ENCODE measurements at places on chromosomes 7 and 10.

GRCh38 chr7:71096351-71096750, 35.6 kb upstream of the GALNT17 start:
- no peak for DNase-seq

GRCh38 chr7:10034843-10035556, 938.7 kb upstream of the PHF14 start:
- no peak for DNase-seq

- no peak for DNase-seq
Measured at GRCh38 chr10:36703179-36703578, 422.2 kb upstream of the ANKRD30A start.

GRCh38 chr10:6667679-6668270, 87.7 kb upstream of the PRKCQ start:
- peak; percentile 48 for DNase-seq

GRCh38 chr7:24827589-24827988, 70.3 kb upstream of the GSDME start:
- DNase-seq: no peak

DNA sequence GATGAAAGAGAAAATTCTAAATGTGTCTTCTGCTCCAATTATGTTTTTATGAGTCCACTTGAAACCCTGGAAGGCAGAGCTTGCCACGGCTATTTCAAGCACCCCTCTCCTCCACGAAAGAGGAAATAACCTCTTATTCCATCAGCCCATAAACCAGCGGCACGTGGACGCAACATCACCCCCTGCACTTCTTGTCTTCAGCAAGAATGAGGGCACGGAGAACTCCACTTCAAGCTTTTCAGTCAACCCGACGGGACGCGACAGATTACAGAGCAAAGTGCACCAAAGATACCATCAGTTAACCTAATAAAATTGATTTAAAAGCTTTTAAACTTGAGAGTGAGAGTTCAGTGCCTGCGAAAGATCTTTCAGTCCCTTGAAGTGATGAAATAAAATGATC, 406.3 kb downstream of the GALNT17 start:
- no peak for DNase-seq

GRCh38 chr7:28065721-28066285, 114.8 kb downstream of the JAZF1 start:
- DNase-seq: no peak

DNA sequence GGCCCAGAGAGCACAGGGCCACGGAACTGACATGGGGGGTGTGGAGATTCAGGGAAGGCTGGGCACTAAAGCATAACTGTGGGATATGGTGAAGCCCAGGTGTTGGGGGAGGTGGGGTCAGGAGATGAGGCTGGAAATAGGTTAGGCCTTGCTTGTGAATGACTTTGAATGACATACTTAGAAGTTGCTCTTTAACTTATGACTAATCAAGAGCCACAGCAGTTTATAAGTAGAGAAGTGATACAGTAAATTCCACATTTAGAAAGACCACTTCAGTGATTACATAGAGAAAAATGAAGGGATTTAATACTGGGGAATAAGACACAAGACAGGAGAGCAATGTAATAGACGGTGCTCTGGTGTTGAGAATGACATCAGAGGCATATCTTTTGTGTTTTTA, 120.8 kb upstream of the SEC61G start:
- no peak for DNase-seq

- DNase-seq: no peak
Measured at GRCh38 chr7:44103923-44104859, at the start of gene AEBP1. TSS of gene AEBP1 (plus strand) at chr7:44104345. CDS start at chr7:44104666, 321 bp downstream.

GRCh38 chr10:59880971-59881510, 25.3 kb downstream of the CCDC6 start:
- DNase-seq: no peak

DNA sequence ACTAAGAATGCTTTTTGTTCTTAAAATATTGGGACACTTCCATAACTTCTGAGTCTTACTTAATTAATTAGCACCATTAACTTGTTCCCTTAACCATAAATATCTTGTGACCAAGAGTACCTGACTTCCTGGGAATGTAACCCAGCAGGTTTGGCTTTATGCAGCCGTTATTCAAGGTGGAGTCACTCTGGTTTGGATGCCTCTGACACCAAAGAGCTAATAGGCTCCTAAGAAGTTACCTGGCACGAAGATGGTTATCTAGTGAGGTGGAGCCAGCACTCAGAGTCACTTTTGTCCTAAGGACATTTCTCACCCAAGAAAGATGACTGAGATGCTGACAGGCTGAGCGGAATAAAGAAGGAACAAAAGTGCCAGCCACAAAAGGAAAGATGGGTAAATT, 172.3 kb downstream of the C1GALT1 start:
- no peak for DNase-seq

DNA sequence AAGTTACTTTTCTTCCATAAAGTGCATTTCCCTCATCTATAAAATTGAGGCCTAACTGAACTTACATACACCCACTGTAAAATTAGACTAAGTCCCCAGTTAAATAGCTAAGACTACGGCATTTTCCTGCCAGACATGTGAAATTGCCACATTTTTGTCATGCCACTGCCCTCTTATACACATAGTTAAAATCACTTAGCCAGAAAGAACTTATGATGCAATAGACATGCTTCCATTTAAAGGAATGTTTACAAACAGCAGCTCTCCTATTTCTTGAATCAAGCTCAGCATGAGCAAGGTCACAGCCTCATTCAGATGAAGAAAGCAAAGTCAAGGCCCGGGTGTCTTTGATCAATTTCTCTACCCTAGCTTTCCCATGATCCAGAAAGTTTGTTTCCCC, 175.7 kb downstream of the LRRN3 start:
- DNase-seq: no peak

- no peak for DNase-seq
Measured at GRCh38 chr7:156380261-156380660, 260.3 kb upstream of the RNF32 start.

DNA sequence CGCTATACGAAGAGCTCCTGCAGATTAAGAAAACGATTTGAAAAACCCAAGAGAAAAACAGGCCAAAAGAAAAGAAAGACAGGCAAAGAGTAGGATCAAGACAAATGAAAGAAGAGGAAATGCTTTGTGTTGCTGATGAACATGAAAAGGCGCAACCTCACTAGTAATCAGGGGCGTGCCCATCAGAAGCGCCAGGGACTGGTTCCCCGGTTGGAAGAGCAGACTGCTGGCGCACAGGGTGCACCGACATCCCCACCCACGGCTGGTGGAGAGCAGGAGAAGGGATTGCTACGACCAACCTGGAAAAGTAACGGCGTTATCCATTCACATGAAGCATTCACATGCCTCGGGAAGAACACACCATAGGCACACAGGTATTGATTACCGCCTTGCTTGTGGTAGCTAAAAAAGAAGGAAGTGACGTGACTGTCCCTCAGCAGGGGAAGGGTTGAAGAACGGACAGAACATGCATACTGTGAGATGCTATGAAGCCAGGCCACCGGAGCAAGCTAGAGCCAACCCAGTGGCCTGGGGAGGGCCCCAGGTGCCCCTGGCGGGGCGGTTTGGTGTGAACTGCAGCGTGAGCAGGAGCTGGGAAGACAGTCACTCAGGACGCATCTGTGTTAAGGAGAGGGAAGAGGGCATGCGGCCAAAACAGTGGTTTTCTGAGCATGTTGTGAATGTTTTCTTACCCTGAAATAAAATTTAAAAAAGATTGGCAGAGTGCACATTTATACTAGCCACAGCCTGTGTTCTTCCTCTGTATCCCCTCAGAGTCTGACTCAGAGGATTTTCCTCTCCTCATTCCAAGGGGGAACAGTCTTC, 18.3 kb downstream of the AGAP3 start:
- no peak for DNase-seq

GRCh38 chr7:90455163-90456030, 14.0 kb upstream of the PTTG1IP2 start:
- peak; percentile 60 for DNase-seq

GRCh38 chr7:46811529-46811928, 770.4 kb downstream of the TNS3 start:
- DNase-seq: no peak

GRCh38 chr10:124357561-124357885, 61.2 kb downstream of the OAT start:
- no peak for DNase-seq

DNA sequence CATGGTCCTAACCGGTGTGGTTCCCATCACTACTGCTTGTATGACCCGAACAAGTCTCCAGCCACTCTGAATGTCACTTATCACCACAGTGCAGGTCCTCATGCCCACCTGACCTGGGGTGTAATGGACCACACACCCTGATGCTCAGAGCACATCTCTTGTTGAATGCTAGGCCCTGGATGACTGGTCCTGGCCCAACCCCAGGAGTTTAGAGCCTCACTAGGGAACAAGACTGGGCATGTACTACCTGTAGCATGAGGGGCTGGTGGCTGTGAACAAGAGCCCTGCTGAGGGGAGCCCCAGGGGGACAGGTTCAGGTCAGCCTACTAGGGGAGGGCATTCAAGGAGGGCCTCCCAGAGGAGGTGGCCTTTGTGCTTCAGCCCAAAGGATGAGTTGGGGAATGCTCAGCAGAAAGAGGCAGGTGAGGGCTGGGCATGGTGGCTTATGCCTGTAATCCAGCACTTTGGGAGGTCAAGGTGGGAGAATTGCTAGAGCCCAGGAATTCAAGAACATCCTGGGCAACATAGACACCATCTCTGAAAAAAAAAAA, 31.2 kb downstream of the ZMIZ1 start:
- DNase-seq: no peak

GRCh38 chr7:42093349-42093905, 143.6 kb downstream of the GLI3 start:
- DNase-seq: no peak

GRCh38 chr10:72735288-72735936, 43.5 kb downstream of the MCU start:
- no peak for DNase-seq

- DNase-seq: no peak
Measured at GRCh38 chr10:35579726-35580422, 25.3 kb upstream of the GJD4 start.

DNA sequence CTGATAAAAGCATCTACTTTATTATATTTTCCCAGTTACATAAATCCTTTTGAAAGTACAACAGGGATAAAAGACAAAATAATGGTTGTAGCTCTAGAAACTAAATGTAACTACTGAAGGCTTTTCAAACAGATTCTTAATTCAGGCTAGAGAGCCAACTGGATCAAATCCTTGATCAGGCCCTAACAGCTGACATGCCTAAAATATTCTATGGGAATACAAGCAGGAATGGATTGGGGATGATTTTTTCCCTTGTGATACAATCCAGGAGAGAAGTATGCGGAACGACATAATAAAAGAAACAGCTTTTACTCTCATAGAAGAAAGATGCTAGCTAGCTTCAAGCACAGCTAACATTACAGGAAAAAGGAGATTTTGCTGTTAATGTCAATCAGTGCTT, 49.0 kb downstream of the NT5C2 start:
- no peak for DNase-seq

GRCh38 chr10:26858707-26859034, 2.1 kb downstream of the ABI1 start:
- DNase-seq: peak; percentile 26

DNA sequence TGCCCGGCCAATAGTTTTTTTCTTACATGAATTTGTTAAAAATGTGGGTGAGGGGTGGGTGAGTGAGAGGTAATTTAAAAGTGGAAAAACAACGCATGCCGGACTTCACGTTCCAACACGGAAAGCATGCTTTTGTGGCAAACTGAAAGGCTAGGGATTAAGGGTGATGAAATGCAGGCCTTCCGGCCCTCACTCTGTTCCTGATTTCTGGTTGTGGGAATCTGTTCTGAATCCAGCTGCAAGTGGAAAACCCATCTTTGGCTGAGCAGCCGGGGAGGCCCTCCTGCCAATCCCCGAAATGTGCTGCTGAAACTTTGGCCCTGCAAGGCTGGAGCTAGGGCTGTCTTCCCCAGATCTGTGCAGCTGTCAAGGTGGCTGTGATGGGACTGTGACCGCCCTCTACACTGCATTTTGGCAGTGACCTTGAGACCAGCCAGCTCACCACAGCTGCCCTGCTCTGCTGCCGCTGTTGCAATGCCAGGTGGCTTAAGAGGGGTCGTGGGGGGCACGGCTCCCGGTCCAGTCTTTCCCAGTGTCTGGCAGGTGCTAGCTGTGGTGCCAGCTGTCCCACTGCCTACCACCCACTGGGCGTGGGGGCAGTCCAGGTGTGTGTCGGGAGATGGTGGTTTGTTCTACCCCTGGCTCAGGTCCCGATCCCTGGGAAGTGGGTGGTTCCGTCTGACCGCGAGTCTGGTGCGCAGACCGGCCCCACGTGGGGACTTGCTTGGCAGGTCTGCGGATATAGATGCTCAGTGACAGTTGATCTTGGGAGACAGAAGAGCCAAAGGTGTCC, 39.0 kb downstream of the TET1 start:
- DNase-seq: no peak

- no peak for DNase-seq
Measured at GRCh38 chr7:51046103-51046466, 263.4 kb upstream of the GRB10 start.

GRCh38 chr10:128078136-128078969, 47.9 kb downstream of the MKI67 start:
- DNase-seq: peak; percentile 44

DNA sequence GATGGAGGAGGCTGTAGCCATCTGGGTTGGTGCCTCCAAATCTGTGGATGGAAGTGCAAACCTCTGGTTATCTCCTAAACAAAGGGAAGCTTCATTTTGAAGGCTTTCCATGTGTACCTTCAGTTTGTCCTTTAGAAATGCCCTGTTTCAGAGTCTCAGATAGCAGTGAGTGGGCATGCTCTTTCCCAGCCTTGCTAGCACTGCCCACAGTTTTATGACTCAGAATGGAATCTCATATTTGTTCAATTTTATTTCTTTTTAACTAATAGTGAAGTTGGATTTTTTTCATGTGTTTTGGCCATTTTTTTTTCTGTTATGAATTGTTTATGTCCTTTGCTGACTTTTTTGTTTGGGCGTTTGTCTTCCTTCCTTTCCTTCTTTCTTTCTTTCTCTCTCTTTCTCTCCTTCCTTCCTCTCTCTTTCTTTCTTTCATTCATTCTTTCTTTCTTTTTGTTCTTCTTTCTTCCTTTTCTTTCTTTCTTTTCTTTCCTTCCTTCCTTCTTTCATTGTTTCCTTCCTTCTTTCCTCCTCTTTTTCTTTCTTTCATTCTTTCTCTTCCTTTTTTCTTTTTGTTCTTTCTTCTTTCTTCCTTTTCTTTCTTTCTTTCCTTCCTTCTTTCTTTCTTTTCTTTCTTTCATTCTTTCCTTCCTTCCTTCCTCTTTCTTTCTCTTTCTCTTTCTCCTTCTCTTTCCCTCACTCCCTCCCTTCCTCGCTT, 25.6 kb downstream of the PRF1 start:
- DNase-seq: no peak

- no peak for DNase-seq
Measured at GRCh38 chr7:20787660-20788419, 1.2 kb upstream of the SP8 start.

- DNase-seq: no peak
Measured at GRCh38 chr10:25933653-25934608, at the start of gene MYO3A. TSS of gene MYO3A (plus strand) at chr10:25934229. CDS start at chr10:25952111, 17,882 bp downstream.

GRCh38 chr7:28389504-28390395, 22.6 kb upstream of the CREB5 start:
- peak; percentile 71 for DNase-seq

All from NB4 (cell line).